Fibroblast of villous mesenchyme (primary cell): ENCODE measurements at places on chromosomes 11 and 22.

DNA sequence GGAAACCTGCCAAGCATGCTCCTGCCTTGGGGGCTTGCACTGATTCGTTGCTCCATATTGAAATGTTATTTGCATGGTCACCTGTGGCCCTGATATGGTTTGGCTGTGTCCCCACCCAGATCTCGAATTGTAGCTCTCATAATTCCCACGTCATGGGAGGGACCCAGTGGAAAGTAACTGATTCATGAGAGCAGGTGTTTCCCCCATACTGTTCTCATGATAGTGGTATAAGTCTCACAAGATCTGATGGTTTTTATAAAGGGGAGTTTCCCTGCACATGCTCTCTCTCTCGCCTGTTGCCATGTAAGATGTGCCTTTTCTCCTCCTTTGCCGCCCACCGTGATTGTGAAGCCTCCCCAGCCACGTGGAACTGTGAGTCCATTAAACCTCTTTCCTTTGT is 402.4 kb downstream of the ETS1 start:
- no peak for DNase-seq

DNA sequence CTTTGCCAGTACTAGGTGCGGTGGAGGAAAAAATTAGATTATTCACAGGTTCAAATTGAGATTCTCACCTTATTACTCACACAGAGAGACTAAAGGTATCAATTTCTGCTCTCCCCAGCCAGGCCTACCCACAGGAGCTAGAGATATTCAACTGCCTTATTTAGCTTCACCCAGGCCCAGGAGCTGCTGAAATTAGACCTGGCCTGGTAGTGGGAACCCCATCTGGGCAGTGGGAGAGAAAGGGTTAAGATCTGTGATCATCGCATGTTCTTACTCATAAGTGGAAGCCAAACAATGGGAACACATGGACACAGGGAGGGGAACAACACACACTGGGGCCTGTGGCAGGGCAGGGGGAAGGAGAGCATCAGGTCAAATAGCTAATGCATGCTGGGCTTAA is 20.9 kb upstream of the MICAL2 start:
- no peak for DNase-seq

- DNase-seq, result no peak
These were observed 176.4 kb downstream of the SHANK2 start for GRCh38 chr11:71075871-71076420.

DNA sequence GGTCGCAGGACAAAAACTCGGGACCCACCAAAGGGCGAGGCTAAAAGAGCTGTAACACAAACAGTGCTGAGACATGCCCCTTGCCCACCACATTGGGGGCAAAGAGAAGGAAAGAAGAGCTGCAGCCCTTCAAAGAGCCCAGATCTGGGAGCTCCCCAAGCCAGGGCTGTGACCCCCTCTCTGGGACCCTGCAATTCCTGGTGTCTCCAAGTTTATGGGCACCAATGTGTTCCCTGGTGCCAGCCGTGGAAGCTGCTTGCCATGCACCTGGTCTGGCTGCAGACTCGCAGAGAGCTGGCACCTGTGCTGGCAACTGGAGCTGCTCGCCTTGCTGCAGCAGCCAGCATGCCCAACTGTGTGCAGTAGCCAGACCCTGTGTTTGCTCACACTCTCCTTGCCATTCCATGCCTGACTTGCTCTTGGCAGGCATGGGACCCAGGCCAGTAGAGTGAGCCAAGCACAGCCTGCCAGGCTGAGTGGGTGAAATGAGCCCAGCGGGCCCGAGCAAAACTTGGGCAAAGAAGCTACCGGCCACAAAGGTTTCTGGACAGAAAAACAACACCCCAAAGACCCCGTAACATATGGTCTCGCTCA is 16.0 kb downstream of the RRP8 start:
- no peak for DNase-seq

- no peak for DNase-seq
These were observed 115.9 kb upstream of the CRYBB3 start for GRCh38 chr22:25083807-25084200.

DNA sequence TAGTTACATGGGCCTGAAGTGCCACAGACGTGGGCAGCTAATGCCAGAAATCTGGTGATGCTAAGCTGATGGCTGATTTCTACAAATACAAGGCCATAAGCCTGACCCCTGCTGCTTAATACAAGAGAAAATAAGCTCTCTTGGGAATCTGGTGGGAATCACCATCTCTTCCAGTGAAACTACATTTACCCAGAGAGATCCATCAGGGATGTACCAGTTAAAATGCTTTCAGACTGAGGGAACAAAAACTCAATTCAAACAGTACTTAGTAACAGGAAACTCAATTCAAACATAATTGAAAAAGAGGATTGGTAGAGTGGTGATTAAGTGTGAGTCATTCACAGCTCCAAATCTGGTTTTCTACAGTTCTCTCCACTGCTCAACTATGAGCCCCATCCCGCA is 1.7 kb upstream of the CAVIN3 start:
- peak; percentile 45 for DNase-seq

- no peak for DNase-seq
These were observed 921.7 kb downstream of the LRRC4C start for GRCh38 chr11:40537734-40538133.

DNA sequence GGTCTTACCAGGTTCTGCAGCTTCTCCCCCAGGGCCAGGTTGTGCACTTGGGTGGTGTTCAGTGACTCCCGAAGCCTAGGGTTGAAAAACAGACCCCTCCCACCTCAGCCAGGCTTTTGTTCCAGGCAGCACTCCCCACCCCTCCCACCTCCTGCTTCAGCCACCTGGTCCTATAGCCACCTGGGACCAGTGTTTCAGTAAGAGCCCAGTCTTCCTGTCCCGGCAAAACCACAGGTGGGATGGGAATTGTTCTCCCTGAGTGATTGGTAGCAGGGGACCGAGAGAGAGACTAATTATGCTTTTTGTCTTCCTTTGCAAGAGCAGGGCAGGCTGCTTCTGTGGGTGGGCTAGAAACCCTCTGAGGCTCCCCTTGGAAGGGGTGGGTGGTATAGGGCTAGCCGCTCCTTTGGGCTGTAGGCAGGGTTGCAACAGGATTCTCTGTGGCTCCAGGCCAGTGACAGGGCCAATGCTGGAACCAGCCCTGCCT is 8.5 kb upstream of the NAALADL1 start:
- DNase-seq, result no peak

GRCh38 chr11:125062218-125062930 is 731 bp upstream of the SLC37A2 start:
- no peak for DNase-seq

- DNase-seq, result no peak
These were observed 16.7 kb upstream of the ELFN2 start for GRCh38 chr22:37443977-37444376.

GRCh38 chr11:19978668-19979518 is 181.4 kb downstream of the DBX1 start:
- peak; percentile 86 for DNase-seq

DNA sequence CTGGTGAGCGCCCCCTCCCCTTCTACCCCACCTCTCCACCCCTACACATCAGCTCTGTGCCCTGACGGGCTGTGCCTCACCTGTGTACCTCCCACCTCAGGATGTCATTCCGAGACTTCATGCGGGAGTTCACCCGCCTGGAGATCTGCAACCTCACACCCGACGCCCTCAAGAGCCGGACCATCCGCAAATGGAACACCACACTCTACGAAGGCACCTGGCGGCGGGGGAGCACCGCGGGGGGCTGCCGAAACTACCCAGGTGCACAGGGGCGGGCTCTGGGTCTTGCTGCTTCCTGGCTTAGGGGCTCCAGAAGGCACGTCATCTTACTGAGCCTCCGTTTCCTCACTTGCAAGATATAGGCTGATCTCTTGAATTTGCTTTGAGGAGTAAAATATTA is 6.8 kb downstream of the CAPN1 start:
- no peak for DNase-seq

GRCh38 chr11:22516111-22516510 is 109.5 kb downstream of the FANCF start:
- DNase-seq, result no peak

- DNase-seq, result no peak
These were observed 632 bp downstream of the OR10Q1 start for GRCh38 chr11:58227956-58228615.

DNA sequence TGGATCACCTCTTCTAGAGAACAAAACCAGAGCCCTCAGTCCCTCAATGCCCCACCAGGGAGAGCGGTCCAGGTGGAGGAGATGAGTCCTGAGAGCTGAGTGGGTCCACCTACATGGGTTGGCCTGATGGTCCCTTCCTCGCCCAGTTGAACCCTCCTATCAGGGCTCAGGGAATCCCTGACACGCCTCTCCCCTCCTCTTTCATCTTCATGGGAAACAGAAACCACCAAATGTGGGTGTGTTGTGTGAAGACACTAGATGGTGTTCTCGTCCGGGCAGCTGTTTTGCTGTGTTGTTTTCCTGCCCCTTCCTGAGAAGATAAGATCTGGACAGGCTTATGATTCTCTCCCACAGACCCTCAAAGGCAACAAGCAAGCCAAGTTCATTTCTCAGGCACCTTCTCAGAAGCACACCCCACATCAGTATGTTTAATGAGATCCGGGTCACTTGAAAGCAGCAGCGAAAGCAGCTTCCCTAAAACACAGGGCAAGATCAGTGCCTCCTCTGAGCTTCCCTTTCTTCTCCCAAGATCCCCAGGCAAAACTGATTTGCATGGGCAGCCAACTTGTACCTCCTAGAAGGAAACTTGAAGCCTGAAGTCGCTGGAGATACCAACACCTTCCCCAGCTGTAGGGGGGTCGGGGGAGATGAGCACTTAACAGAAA is 35.3 kb upstream of the POU2AF1 start:
- peak; percentile 58 for DNase-seq

DNA sequence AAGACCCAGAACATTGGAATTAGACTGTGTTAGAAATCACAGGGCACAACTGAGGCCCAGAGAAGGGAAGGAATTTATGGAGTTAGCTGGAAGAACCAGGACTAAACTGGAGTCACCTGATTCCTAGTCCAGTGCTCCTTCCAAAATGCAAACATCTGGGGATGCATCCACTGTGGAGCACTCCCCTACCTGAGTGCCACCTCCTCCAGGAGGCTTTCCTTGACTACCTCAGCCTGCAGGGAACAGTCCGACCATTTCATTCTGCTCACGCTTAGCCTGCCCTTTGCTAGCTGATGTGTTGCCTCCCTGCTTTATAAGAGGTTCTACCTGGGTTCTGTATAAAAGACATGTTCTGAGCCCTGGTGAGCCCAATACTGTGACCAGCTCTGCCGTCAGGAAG is 24.0 kb downstream of the CHRDL2 start:
- DNase-seq, result no peak

GRCh38 chr11:133581091-133581490 is 48.8 kb upstream of the OPCML start:
- no peak for DNase-seq
